Fibroblast of skin of abdomen (primary cell): ENCODE measurements at places on chromosomes 13 and 19.

DNA sequence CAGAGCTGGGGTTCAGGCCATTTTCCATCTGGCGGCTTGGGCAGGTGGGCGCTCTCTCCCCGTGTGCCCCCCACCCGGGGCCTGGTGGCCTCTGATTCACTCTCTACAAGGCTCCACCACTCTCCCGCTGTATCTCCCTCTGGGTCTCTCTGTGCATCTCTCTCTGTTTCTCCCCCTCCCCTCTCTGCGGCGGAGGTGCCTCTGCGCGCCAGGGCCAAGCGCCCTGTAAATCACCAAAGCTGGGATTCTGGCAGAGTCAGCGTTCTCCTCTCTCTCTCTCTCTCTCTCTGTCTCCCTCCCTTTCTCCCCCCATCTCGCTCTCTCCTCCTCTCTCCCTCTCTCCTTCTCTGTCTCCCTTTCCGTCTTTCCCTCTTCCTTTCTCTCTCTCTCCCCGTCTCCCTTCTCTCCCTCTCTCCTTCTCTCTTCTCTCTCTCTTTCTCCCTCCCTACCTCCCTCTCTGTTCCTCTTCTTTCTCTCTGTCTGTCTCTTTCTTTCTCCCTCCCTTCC, 3.9 kb downstream of the NFIC start:
- DNase-seq = no peak

DNA sequence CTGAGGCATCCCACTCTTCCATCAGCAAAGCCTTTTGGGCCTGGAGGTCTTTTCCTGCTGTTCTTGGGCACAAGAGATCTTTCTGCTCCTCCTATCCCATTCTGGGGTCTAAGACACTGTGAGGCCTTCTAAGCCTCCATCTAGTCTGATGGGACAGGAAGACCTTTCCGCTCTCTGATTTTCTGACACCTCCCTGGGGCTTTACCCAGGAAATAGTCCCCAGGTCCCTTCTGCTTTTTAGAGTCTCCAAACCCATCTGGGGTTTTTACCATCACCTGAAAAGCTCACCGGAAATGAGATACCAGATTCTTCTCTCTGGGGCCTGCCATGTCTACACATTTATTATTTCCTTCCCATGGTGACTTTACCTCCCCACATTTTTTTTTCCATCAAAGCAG, 21.1 kb downstream of the CLEC17A start:
- DNase-seq = no peak

DNA sequence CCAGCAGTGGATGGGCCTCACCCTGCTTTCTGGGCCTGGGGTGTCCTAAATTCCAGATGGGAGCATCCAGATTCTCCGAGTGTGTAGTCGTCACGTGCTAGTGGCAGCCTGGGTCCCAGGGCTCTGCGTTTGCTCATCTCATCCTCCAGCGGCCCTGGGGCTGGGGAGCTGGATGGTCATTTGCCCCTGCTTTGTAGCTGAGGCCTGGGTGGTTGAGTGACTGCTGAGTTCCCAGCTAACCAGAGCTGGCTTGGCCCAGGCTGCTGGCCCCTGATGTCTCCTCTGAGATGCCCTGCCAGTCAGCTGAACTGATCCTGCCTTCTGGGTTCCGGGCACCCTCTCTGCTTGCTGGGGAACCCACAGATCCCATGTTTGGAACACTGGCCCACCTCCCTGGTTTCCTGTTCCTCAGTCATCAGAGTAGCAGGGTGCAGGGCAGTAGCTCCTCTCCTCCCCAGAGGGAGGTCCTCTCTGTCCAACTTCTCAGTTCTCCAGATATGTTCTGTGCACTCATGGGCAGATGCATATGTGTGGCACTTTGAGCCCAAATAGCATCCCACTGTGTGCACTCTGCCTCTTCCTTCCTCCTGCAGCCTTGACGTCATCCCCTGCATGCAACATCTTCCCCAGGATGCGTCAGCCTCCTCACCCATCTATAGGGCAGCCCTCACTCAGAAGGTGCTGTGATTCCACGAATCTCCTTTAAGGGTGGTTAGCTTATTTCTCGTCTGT, 22.4 kb upstream of the CRTC1 start:
- no peak for DNase-seq

DNA sequence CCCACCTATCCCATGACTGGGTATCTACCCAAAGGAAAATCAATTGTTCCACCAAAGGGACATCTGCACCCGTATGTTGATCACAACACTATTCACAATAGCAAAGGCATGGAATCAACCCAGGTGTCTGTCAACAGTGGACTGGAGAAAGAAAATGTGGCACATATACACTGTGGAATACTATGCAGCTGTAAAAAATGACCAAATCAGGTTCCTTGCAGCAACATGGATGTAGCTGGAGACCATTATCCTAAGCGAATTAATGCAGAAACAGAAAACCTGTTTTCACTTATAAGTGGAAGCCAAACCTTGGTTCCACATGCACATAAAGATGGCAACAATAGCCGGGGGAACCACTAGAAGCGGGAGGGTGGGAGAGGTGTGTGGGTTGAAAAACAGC, 228.6 kb downstream of the UQCRFS1 start:
- DNase-seq = no peak

GRCh38 chr19:10921910-10922637, 6.4 kb downstream of the YIPF2 start:
- no peak for DNase-seq

GRCh38 chr19:16070366-16070990, 5.8 kb upstream of the TPM4 start:
- no peak for DNase-seq

DNA sequence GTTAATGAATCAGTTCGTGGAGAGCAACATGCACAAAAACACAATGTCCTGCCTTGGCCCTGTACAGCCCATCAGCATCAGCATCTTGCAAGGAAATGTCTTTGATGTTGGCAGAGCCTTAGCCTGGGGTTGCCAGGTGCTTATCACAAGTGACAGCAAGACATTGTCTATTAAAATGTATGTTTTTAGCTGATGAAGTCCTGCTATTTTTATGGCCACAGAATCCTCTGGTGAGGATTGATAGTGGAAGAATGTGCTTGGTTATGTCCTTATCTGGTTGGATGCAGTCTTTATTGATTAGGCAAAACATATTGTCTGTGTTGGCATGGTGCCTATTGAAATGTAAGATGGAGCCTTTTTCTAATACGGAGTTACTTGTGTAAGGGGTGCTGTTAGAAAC, 1427.0 kb upstream of the MIR17HG start:
- DNase-seq = no peak

- no peak for DNase-seq
These were observed 6.8 kb upstream of the ZNF765 start for GRCh38 chr19:53388168-53388567.

DNA sequence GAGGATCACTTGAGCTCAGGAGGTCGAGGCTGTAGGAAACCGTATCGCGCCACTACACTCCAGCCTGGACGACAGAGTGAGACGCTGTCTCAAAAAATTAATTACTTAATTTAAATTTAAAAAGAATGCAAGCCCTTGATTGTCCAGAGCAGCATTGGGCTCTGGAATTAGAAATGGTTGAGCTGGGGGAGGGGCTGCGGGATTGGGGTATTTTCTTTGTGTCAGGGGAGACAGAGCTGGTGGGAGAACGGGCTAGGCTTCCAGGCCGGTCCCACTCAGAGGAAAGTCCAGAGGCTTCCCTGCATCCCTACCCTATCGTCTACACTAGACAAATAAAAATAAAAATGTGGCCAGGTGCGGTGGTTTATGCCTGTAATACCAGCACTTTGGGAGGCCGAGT, 2.2 kb upstream of the RAB3A start:
- no peak for DNase-seq

DNA sequence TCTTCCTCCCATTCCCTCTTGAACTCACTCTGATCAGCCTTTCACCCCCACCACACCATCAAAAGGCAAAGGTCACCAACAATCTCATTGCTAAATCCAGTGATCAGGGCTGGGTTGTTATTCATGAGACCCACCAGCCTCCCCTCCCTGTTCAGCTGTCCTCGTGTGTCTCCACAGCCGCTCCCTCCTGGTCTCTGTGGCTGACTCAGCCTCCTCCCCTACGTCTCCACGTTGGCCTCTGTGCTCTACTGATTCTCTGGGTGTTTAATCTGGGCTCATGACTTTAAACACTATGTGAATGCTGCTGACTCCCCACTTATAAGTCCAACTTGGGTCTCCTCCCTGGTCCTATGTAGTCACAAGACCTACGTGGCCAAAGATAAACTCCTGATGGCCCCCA, 38.9 kb downstream of the PARP4 start:
- DNase-seq = no peak
